Uterine smooth muscle cell (primary cell): ENCODE measurements at places on chromosomes 4 and X. TPM values are rescaled to one million over a fixed set of nuclear protein-coding genes. Genes with fewer than 3 reads are reported as not detected.

OTUD4 gene
- 25.7 and 29.1 TPM in 2 replicates for total RNA-seq

NPNT gene
- total RNA-seq = 0.75 and 1.1 TPM in 2 replicates

PDS5A gene
- total RNA-seq = 65.4 and 71.2 TPM in 2 replicates

SPANXD gene
- total RNA-seq = not detected in 2 replicates

MAPK10 gene
- 21.1 and 23.4 TPM in 2 replicates for total RNA-seq

HSPA4L gene
- 5.4 and 8.4 TPM in 2 replicates for total RNA-seq

SMIM10L2A gene
- 0.11 and 0.50 TPM in 2 replicates for total RNA-seq

TCEAL6 gene
- not detected in 2 replicates for total RNA-seq

SRPX gene
- 154 and 172 TPM in 2 replicates for total RNA-seq

DRP2 gene
- total RNA-seq = 1.7 and 2.8 TPM in 2 replicates

BTK gene
- total RNA-seq = under 0.01 TPM in 1 of 2 replicates, not detected in the other

DMD gene
- total RNA-seq = 3.9 and 4.4 TPM in 2 replicates

CFI gene
- total RNA-seq = 3.0 and 3.7 TPM in 2 replicates

TMSB15A gene
- 3.2 and 8.7 TPM in 2 replicates for total RNA-seq

ADGRG4 gene
- total RNA-seq = not detected in 2 replicates

ACE2 gene
- total RNA-seq = not detected in 2 replicates

HTN1 gene
- total RNA-seq = not detected in 2 replicates

ARHGEF6 gene
- 9.4 and 12.5 TPM in 2 replicates for total RNA-seq

KLF8 gene
- 2.5 and 3.1 TPM in 2 replicates for total RNA-seq

SORBS2 gene
- 0.44 and 3.1 TPM in 2 replicates for total RNA-seq

CRMP1 gene
- 0.62 and 0.77 TPM in 2 replicates for total RNA-seq

TMPRSS11F gene
- total RNA-seq = not detected in 2 replicates

CXorf49 gene
- not detected in 2 replicates for total RNA-seq

APELA gene
- total RNA-seq = not detected in 2 replicates

UGT2B10 gene
- total RNA-seq = not detected in 2 replicates

ENOPH1 gene
- total RNA-seq = 52.4 and 94.2 TPM in 2 replicates

NUDT10 gene
- total RNA-seq = 6.2 and 6.3 TPM in 2 replicates

C4orf54 gene
- total RNA-seq = under 0.01 TPM in 1 of 2 replicates, not detected in the other

ZNF595 gene
- 11.1 and 14.0 TPM in 2 replicates for total RNA-seq

CHST7 gene
- 8.7 and 11.2 TPM in 2 replicates for total RNA-seq

CLIC2 gene
- 6.2 and 12.1 TPM in 2 replicates for total RNA-seq

PDE5A gene
- 38.1 and 106 TPM in 2 replicates for total RNA-seq

SSX2 gene
- not detected in 2 replicates for total RNA-seq

DUX4 gene
- total RNA-seq = not detected in 2 replicates

GPM6B gene
- total RNA-seq = 4.6 and 8.1 TPM in 2 replicates

RRAGB gene
- total RNA-seq = 11.8 and 25.6 TPM in 2 replicates
